ENCODE measurements at places on chromosomes 7 and 10. TPM values are rescaled to one million over a fixed set of nuclear protein-coding genes. Genes with fewer than 3 reads are reported as not detected.

Gene POLR2J3
- total RNA-seq, result 36.3 TPM

Gene NME8
- not detected for total RNA-seq

Gene SPACDR
- total RNA-seq, result not detected

Gene ARF5
- total RNA-seq, result 165 TPM

Gene SEMA3D
- total RNA-seq, result 22.8 TPM

Gene MCM10
- 0.27 TPM for total RNA-seq

Gene CCZ1B
- total RNA-seq, result 76.2 TPM

GRCh38 chr10:117342641-117343040, 32.6 kb downstream of the PDZD8 start:
- no peaks in the 10 kb centered on the region for H3K36me3 ChIP-seq
- H3K4me1 ChIP-seq, result peaks cover 15% of the 10 kb centered on the region
- H3K4me3 ChIP-seq, result no peak overlapping the region
- H3K27me3 ChIP-seq, result no peaks in the 10 kb centered on the region

DNA sequence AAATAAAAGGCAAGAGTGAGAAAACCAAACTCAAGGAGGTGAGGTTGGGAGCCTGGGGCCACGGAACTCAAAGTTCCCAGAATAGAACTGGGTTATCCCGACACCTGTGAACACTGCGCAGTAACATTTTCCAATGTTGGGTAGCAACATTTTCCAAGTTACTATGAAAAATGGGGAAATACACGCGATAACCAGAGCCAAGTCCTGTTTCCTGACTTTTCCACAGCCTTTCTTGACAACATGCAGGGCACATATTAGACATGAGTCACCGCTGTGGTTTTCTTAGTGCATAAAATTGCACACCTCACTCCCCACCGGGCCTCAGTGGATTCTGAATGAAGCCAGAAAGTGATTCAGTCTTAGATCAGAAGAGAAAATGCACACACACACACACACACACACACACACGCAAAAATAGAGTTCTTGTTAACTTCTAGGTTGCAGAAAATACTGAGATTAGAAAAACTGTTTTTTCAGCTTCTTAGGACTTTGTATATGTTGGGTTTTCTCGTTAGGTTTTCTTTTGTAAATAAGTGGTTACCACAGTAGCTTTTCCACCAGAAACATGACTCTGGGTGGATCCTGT, 70.0 kb downstream of the CAMK1D start:
- peaks cover 6% of the 10 kb centered on the region for H3K4me1 ChIP-seq
- H3K4me3 ChIP-seq, result no peak overlapping the region
- DNase-seq, result peak; percentile 19
- H3K27ac ChIP-seq, result no peak overlapping the region

DNA sequence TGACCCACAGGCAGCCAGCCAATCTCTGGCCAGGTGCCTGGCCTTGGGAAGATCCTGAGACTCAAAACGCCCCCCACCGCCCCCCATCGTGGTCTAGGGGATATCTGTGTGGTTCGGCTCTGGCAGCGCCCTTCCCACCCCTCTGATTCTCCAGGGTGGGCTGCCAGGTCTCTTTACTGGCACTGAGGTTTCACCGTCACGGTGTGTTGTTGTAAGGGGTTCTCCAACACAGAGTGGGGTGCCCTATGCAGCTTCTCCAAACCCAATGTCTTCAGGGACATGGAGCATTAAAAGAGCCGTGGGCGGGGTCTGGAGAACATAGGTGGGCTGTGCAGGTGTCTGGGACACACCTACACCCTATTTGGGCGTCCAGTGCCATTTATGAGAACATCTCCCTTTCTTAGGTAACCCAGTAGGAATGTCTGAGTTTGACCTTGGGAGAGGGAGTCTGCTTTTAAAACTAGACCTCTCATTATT, 1.5 kb downstream of the MAFK start:
- H3K4me1 ChIP-seq, result peaks cover 44% of the 10 kb centered on the region
- no peak for DNase-seq
- no peaks in the 10 kb centered on the region for H3K36me3 ChIP-seq
- H3K27me3 ChIP-seq, result no peaks in the 10 kb centered on the region

DNA sequence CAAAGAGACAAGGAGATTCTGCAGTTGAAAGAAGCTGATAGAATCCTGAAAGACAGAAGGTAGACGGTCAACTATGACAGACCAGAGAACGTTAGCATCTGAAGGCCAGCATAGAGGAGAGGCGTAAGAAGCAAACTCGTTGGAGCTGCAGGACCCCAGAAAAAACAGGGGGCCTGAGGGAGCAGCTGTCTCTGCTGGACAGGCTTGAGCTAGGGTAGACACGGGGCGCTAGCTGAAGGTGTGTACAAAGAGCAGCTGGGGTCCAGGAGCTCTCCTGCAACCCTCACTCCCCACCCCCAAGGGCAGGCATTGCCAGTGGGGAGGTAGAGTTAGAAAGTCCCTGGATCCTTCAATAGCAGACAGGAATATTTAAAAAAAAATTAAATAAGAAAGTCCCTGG, 14.6 kb upstream of the GDI2 start:
- no peaks in the 10 kb centered on the region for H3K4me1 ChIP-seq
- H3K36me3 ChIP-seq, result no peaks in the 10 kb centered on the region
- H3K4me3 ChIP-seq, result no peak overlapping the region
- H3K27me3 ChIP-seq, result no peaks in the 10 kb centered on the region
- no peak for DNase-seq

GRCh38 chr7:2755531-2755930, 67.5 kb downstream of the AMZ1 start:
- H3K4me1 ChIP-seq, result peaks cover 23% of the 10 kb centered on the region
- H3K27me3 ChIP-seq, result no peaks in the 10 kb centered on the region
- no peak for DNase-seq
- H3K4me3 ChIP-seq, result no peak overlapping the region
- H3K36me3 ChIP-seq, result no peaks in the 10 kb centered on the region
- H3K27ac ChIP-seq, result no peak overlapping the region

DNA sequence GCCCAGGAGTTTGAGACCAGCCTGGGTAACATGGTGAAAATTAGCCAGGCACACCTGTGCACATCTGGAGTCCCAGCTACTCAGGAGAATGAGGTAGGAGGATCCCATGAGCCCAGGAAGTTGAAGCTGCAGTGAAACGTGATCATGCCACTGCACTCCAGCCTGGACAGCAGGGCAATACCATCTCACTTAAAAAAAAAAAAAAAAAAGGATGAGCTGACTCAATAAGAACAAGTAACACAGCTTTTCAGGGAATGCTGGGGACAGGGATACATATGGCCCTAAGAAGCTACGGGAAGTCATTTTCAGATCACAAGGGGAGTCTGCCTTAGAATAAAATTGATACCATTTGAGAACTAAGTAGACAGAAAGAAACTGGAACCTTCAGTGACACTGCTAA, 41.7 kb downstream of the FAM171A1 start:
- no peaks in the 10 kb centered on the region for H3K4me1 ChIP-seq
- H3K27me3 ChIP-seq, result no peaks in the 10 kb centered on the region
- no peak overlapping the region for H3K4me3 ChIP-seq
- no peak for DNase-seq
- no peak overlapping the region for H3K27ac ChIP-seq
- H3K36me3 ChIP-seq, result no peaks in the 10 kb centered on the region

- H3K27ac ChIP-seq, result no peak overlapping the region
- H3K4me1 ChIP-seq, result no peaks in the 10 kb centered on the region
- DNase-seq, result no peak
- H3K27me3 ChIP-seq, result no peaks in the 10 kb centered on the region
- no peaks in the 10 kb centered on the region for H3K36me3 ChIP-seq
These were observed 60.0 kb downstream of the MCMBP start for GRCh38 chr10:119812684-119813083.

- DNase-seq, result no peak
- H3K4me1 ChIP-seq, result no peaks in the 10 kb centered on the region
- no peak overlapping the region for H3K4me3 ChIP-seq
- no peaks in the 10 kb centered on the region for H3K27me3 ChIP-seq
- H3K27ac ChIP-seq, result no peak overlapping the region
- H3K36me3 ChIP-seq, result no peaks in the 10 kb centered on the region
These were observed 2.0 kb upstream of the AOC1 start for GRCh38 chr7:150850273-150850672.

DNA sequence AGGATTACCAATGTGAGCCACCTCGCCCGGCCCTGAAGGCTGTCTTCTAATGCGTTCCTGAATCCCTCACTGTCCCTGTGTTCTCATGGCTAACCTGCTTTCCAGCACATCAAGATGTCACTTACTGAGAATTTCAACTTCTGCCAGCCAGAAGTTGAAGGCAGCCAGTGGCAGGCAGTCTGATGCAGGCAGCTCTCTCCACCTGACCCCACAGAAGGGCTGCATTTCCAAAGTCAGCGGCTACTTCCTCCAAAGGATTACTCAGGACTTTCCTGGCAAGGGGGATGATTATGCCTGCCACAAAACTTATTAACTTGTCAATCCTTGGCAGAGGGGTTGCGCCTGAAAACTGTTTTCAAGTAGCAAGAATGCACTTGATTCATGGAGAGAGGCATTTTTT, 1219.4 kb downstream of the TYW1 start:
- H3K27me3 ChIP-seq, result no peaks in the 10 kb centered on the region
- H3K36me3 ChIP-seq, result no peaks in the 10 kb centered on the region
- no peaks in the 10 kb centered on the region for H3K4me1 ChIP-seq

DNA sequence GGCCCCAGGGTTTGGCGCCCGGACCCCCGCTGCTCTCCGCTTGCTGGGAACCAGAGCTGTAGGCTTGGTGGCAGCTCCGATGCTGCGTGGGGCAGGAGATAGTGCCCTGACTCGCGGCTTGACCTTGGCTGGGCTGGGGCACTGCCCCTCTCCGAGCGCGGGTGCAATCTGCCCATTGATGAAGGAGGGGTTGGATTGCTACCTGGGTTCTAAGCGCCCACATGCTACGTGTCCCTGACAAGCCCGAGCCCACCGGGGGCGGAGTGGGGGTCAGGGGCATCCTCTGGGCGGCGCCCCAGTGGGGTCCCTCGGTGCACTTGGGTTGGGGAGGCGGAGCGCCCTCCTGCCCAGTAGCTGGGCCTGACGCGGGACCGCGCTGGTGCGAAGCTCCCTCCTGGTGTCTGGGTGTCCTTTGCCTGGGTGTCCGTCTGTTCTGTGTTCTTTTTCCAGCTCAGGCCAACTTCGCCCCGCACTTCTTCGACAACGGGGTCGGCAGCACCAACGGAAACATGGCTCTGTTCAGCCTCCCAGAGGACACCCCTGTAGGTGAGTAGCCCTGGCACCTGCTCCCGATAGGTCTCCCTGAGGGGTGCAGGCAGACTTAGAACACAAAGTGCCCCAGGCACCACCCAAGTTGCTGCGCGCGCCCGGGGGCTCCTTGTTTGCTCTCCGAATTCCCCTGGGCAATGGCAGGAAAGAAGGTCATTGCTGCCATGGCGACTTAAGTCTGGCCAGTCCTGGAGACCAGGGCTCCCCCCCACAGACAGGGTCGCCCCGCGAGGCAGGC, 900 bp downstream of the CDHR1 start:
- H3K4me3 ChIP-seq, result peak overlapping the region; percentile 68
- DNase-seq, result no peak
- H3K4me1 ChIP-seq, result peaks cover 6% of the 10 kb centered on the region
- H3K27me3 ChIP-seq, result no peaks in the 10 kb centered on the region
- no peak overlapping the region for H3K27ac ChIP-seq
- no peaks in the 10 kb centered on the region for H3K36me3 ChIP-seq

- H3K36me3 ChIP-seq, result no peaks in the 10 kb centered on the region
- H3K4me3 ChIP-seq, result no peak overlapping the region
- peak overlapping the region; percentile 71 for H3K27ac ChIP-seq
- no peak for DNase-seq
- H3K4me1 ChIP-seq, result peaks cover 35% of the 10 kb centered on the region
- H3K27me3 ChIP-seq, result no peaks in the 10 kb centered on the region
These were observed 165.7 kb downstream of the CPEB3 start for GRCh38 chr10:92125144-92125543.

DNA sequence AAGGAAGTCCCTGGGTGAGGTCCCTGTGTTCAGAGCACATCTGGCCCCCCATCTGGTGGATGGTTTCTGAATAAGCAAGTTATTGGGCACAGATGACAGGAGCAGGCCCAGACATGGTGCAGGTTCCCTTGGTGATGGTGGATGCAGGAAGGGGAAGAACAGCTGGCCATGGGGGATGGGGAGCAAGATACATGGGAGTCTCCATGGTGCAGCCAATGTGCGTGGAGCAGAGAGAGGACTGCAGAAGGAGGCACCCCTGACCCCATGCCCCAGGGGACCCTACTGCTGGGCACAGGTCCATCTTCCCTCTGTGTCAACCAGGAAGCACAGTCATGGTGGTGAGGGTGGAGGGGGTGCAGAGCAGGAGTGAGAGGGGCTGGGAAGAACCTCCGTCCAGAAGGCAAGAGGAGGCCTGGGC, 43.8 kb upstream of the RABGEF1 start:
- H3K27ac ChIP-seq, result no peak overlapping the region
- H3K4me1 ChIP-seq, result peaks cover 40% of the 10 kb centered on the region
- H3K27me3 ChIP-seq, result no peaks in the 10 kb centered on the region
- no peak overlapping the region for H3K4me3 ChIP-seq

GRCh38 chr7:130095812-130096211, 25.5 kb downstream of the KLHDC10 start:
- no peaks in the 10 kb centered on the region for H3K27me3 ChIP-seq
- peaks cover 5% of the 10 kb centered on the region for H3K4me1 ChIP-seq
- H3K36me3 ChIP-seq, result no peaks in the 10 kb centered on the region

- no peak overlapping the region for H3K4me3 ChIP-seq
- DNase-seq, result no peak
- H3K27me3 ChIP-seq, result no peaks in the 10 kb centered on the region
- H3K27ac ChIP-seq, result no peak overlapping the region
These were observed 56.4 kb downstream of the PRR15 start for GRCh38 chr7:29619848-29620555.

GRCh38 chr7:118352867-118353453, 128.5 kb downstream of the ANKRD7 start:
- no peak overlapping the region for H3K27ac ChIP-seq
- no peaks in the 10 kb centered on the region for H3K27me3 ChIP-seq
- no peak for DNase-seq
- no peaks in the 10 kb centered on the region for H3K4me1 ChIP-seq

DNA sequence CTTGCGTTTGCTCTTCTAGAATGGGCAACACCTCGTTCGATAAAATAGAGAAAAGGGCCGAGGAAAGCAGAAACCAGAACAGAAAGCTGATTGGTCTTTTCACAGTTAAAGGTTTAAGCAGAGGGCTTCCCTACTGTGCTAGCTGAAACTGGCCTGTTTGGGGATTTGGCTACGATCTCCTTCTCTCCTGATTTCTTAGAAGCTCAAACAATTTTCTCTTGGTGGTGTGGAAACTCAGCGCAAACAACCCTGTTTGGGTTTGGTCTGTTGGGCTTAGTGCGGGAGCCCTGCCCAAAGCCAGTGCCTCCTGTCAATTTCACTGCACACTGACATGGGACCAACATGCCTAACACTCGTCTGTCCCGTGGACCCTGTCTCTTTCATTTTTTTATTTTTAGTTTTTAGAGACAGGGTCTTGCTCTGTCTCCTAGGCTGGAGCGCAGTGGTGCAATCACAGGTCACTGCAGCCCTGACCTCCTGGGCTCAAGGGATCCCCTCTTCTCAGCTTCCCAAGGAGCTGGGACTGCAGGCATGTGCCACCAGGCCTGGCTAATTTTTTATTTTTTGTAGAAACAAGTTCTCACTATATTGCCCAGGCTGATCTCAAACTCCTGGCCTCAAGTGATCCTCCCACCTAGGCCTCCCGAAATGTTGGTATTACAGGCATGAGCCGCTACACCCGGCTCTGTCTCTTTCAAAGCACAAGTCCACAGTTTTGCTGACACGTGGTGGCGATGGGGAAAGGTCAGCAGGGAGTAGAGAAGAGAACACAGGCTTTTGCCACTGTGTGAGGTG, 16.5 kb upstream of the BNIP3 start:
- peak overlapping the region; percentile 19 for H3K27ac ChIP-seq
- no peaks in the 10 kb centered on the region for H3K27me3 ChIP-seq
- H3K36me3 ChIP-seq, result no peaks in the 10 kb centered on the region
- DNase-seq, result no peak
- H3K4me1 ChIP-seq, result peaks cover 16% of the 10 kb centered on the region
- H3K4me3 ChIP-seq, result no peak overlapping the region

GRCh38 chr10:71569775-71570588, 149.6 kb downstream of the C10orf105 start:
- H3K27ac ChIP-seq, result no peak overlapping the region
- no peaks in the 10 kb centered on the region for H3K36me3 ChIP-seq
- H3K27me3 ChIP-seq, result no peaks in the 10 kb centered on the region
- no peaks in the 10 kb centered on the region for H3K4me1 ChIP-seq
- DNase-seq, result peak; percentile 26
- H3K4me3 ChIP-seq, result no peak overlapping the region
